ENCODE measurements at places on chromosomes 7 and 10.

DNA sequence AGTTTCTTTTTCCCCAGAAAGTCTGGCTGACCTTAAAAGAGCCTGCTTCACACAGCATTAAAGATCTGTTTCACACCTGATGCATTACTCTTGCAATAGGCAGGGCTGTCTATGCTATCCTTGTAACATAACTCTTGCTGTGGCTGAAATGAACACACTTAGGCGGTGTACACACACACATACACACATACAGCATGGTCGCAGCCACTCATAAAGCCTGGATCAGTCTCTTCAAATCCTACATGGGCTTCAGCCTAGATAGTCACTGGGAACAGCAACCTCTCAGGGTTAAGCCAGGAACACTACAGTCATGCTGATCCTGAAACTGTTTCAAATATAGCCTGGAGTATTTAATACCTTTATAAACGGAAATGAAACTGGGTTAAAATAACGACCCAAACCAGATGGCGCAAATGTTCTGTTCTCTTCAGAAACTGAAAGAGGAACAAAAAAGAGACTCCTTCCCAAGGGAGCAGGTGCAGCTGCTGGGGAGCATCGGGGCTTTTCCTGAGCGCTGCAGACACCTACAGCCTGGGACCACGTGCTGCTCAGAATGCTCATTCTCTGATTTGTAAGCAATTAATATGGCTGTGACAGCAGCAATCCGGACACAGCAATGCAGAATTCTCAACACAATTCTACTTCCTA, 61.0 kb upstream of the SFMBT2 start:
- DNase-seq = peak; percentile 71

GRCh38 chr7:29040579-29040925, 82.4 kb upstream of the TRIL start:
- no peak for DNase-seq

DNA sequence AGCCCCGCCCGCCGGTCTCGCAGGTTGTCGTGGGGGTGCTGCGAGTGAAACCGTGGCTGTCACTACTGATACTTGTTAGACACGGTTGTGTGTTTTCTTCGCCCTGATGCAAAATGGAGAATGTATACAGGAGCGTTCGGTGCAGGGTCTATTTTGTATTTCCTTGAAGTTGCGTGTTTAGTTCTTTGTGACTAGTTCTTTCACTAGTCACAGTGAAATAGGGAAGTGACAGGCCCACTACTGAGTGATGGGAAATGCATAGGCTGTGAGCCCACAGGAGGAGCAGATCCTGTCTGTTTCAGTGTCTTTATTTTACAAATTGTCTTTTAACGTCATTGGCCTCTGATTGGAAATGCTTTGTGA, 675 bp downstream of the ABRAXAS2 start:
- DNase-seq = peak; percentile 77

DNA sequence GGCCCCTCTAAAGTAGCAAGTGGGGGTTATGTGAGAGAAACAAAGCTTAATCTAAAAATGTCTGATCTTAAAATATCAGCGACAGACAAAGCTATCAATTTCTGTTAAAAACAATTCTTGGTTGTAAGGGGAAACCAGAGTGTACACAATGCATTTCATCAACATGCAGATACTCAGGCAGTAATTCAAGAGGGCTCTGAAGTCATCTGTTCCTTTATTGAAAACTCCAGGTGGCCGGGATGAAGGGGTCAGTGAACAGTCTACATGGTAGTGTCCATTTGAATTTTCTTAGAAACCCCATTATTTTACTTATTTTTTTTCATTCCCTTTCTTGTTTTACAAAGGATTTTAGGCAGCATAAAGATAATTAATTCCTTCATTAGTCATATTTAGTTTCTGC, 36.7 kb upstream of the BTBD16 start:
- no peak for DNase-seq

- DNase-seq = peak; percentile 12
Observed at GRCh38 chr10:23370106-23370505, 25.5 kb upstream of the C10orf67 start.

- DNase-seq = peak; percentile 49
Observed at GRCh38 chr10:95297402-95297801, 6.6 kb upstream of the PDLIM1 start.

GRCh38 chr10:45470098-45471012, 96.3 kb downstream of the ALOX5 start:
- DNase-seq = peak; percentile 83

All from NB4 (cell line).